Iris pigment epithelial cell (primary cell): ENCODE measurements at places on chromosomes 3 and 15.

GRCh38 chr3:137692803-137693431 is 71.2 kb upstream of the SOX14 start:
- no peak for DNase-seq

- no peak for DNase-seq
These were observed 1.9 kb upstream of the UBR1 start for GRCh38 chr15:43107751-43108150.

- no peak for DNase-seq
These were observed 95.7 kb downstream of the LRRC3B start for GRCh38 chr3:26718315-26718714.

DNA sequence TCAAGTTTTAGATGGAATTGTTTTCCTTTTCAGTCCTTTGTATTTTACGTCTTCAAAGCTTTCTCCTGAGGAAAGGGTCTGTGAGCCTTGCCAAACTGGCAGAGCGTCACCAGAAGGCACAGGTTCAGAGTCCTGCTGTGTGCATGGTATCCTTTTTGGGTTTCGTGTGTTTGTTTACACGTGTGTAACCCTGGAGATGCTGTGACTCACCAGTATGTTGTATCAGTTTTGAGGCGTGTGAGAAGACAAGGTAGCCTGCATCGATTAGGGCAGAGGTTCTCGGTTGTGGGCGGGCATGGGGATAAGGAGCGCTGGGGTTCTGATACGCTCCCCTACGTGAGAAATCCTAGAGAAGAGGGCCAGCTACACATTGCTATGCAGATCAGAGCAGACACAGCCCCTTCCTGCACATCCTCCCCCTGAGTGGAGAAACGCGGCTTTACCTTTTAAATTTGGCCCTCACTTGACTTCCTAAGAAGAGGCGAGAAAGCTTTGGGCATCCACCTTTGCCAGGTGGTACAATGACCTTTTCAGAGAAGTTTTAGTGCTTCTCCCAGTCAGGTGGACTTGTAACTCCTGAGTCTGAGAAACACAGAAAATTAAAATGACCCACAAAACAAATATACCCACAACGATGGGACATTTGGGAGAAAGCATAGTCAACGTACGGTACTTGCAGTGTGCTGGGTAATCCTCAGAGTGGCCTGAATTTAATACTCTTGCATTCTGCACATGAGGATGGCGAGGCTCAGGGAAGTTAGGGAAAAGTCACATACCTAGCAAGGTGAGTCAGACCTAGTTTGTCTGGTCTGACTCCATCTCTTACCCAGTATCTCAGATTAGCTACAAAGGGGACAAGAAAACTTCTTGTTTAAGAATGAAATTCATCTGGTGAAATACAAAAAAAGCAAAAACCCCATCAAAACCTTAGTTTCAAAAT is 38.1 kb downstream of the TRAK1 start:
- no peak for DNase-seq

GRCh38 chr15:49279521-49280456 is 109.7 kb downstream of the GALK2 start:
- peak; percentile 20 for DNase-seq

DNA sequence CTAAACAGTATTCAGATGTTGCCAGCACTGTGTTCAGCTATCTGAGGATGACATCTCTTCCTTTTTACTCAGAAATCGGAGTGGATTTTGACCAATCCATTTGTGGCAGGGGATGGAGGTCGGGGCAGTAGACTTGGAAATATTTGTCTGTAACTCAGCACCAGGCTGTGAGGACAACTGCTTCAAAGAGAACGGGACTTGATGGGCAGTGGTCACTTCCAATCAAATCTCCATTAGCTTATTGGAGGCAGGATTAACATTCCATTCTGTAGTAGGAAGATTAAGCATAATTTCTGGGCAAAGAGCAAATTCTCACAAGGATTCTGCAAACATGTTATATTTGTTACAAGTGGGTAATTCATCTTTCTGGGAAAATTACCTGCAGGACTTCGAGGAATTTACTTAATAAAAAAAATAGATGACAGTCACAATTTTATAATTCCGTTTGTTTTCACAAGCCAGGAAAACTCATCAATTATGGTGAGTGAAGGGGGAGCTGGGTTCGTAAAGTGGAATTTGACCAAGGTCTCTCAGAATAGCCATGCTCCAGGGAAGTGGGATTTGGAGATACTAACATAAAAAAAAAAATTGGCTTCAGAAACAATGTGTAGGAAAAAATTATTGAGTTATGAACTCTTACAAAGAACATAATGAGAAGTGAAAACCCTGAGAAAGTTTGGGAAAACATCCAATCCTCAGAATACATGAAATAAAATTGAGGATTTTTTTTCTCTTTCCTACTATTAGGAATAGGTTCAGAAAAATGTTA is 18.1 kb downstream of the CRABP1 start:
- DNase-seq, result peak; percentile 31

DNA sequence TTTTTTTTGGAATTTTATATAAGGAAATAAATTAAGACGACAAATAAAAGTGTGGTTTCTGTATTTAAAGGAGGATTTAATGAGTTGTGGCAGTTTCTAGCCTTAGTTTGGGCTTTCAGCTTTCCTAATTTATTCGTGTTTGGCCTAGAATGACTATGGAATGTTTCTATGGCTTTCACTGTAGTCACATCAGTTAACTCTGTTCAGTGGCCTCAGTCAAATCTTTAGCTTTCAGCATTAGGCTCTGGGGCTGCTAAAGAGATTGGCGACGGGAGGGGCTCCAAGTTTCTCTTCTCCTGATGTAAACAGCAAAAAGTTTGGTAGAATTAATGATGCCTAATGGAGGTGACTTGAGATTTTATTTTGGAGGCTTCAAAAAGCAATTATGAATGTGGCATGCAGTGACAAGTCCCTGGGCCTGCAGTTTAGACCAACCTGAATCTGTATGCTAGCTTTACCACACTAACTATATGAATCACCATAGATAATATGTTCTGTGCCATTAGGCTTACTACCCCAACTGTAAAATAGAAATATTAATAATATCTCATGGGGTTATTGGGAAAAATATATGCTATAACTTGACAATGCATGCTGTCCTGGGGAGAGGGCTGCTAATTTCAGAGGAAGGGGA is 47.1 kb upstream of the ADGRG7 start:
- no peak for DNase-seq

- DNase-seq, result peak; percentile 31
These were observed 59.5 kb downstream of the PIK3CB start for GRCh38 chr3:138775254-138775595.

- no peak for DNase-seq
These were observed 575.0 kb downstream of the EDEM1 start for GRCh38 chr3:5762506-5762905.

GRCh38 chr15:98774756-98775497 is 126.6 kb downstream of the IGF1R start:
- peak; percentile 9 for DNase-seq

DNA sequence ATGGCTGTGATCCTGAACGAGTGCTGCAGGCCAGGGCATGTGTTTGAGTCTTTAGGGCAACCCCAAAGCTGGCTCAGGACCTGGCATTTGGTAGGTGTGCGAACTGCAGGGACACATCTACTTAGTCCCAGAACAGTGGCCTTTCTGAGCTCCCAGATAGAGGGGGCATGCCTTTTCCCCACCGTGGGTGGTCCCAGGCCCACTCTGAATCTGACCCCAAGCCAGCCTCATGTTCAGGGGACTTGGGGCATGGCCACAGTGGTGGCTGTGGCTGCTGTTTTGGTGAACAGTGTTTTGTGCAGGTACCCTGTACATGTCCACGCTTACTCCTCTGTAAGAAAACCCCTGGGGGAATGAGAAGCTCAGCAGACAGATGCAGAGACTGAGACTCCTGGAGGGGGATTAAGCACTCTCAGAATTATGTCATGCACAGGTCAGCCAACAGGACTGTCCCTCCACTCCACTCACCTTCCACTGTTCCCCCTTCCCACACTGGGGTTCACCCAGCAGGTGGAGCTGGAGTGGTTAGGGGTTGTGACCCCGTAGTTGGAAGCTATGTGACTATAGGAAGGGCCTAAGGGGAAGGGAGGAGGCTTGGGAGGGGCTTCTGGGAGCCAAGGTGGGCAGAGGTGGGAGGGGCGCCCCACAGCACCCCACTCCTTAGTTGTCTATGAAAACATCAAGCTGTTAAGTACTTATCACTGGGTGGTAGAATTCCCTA is 16.4 kb downstream of the ESYT3 start:
- no peak for DNase-seq

DNA sequence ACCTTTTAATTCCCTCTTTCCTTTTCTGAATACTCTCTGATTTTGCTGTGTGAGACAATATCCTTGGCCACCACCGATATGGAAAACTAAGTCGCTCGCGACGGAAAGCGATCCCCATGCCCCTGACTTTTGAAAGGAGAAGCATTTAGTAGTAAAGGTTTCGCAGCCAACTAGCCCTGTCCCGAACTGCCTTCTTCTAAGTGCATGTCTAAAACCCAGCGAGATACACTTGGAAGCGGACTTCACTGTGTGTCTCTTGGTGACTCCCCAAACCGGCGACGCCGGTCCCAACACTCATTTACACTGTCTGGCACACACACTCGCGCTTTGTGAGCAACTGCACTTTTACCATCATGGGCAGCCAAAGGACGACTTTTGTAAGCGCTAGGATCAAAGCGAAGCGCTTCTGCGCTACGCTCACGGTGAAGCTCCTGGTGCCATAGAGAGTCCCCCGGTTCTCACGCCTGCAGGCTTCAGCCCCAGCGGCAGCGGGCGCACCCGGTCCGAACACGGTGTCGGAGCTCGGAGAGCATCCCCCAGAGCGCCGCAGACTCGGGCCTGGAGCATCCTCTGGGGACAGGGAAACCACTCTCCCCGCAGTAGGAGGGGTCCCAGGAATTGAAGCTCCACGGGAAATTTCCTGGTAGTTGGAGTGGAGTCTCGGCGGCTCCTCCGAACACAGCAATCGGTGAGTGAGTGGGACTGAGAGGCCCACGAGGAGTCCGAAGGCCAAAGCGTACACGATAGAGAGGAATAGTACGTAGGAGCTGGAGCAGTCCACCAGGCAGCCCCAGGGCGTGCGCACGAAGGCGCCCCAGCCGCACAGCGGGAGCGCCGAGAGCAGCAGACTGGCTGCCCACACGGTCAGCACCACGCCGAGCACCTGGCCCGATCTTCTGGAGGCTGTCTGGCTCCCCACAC is 1.4 kb downstream of the GPR149 start:
- DNase-seq, result no peak

DNA sequence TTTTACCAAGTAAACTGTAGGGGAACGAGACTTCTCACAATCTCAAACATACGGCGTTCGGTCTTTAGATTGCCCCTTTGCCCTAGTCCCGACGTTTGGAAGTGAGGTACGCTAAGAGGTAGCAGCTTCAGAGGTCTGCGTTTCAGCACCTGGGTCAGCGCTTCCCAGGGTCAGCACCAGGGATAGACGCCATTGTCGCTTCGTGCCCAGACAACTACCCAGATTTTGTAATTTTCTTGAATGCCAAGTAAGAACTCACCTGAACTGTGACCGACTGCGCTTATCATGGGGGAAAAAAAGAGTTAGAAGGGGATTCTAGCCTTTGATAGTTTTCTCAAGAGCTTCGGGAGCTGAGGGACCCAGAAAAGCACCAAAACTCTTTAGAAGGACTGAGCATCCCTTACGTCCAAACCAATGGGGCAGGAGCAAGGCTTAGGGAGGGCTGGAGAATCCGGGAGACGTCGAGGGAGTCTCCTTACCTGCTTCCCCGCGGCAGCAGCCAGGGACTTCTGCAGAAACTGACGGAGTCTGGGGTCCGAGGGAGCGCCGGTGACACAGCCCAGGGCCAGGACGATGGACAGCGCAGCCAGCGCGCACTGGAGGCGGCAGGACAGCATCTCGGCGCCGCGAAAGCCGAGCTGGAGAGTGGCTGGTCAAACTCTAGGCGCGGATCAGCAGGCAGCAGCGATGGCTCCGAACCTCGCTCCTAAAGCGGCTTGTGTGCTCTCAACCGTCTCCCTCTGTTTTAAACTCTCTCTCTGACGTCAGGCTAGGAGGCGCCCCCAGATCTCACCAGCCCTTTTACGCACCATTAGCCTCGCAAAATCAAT is at the start of gene SST:
Gene SST (minus strand): TSS at position 720 of the 830 bp plus-strand sequence. CDS start 103 bp downstream, at position 617.
- DNase-seq, result peak; percentile 48

- no peak for DNase-seq
These were observed 22.1 kb downstream of the PRICKLE2 start for GRCh38 chr3:64203216-64203615.

GRCh38 chr3:71754610-71755253 is 1.1 kb downstream of the GPR27 start:
- no peak for DNase-seq

DNA sequence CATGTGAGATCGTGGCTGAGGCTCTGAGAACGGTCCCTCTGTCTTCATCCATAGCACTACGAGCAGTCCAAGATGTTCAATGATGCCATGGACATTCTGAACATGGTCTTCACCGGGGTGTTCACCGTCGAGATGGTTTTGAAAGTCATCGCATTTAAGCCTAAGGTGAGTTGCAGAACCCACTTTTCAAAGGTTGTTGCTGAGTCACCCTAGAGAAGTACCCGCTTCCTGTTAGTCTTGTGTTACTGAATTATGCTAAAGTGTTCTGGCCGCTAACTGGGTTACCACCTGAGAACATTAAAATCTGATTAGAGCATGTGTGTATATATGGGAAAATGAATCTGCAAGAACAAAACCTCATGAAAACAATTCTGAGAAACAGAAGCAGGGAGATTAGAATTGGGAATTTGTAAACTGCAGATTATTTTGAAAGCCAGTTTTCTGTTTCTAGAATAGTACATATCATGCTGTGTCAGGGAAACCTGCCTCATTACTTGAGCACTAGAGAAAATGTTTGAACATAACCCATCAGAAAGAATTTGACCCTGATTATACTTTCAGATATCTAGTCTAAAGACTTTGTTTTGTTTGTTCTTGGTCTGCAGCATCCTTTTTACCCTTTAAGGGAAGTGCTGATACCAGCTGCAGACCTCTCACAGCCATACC is 92.6 kb downstream of the CHDH start:
- no peak for DNase-seq

GRCh38 chr15:75648156-75649000 is 666 bp downstream of the SNX33 start:
- peak; percentile 51 for DNase-seq

DNA sequence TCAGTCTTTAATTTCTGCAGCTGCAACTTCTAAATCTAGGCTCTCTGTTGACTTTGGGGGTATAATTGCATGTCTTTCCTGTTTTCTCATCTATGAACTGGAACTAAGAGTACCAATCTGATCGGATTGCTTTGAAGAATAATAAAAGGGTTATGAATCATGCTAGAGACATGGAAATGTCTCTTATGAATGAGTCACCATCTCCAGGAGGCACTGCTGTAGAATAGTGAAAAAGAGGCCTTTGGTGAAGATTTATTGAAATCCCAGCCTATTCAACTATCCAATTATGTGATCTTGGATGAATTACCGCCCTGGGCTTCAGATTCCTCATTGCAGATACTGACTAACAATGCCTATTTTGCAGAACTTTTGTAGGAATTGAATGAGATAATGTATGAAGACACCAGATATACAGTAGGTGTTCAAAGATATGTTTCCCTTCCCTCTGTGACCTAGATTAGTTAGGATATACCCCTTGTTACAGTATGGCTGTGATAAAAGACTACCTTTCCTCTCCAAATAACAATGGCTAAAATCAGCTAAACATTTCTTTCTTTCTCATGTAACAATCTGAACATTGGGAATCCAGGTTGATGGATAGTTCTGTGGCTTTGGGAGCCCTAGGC is 11.5 kb upstream of the CMTM8 start:
- DNase-seq, result peak; percentile 85

- DNase-seq, result no peak
These were observed 933.1 kb downstream of the SQOR start for GRCh38 chr15:46567968-46568367.
